ENCODE measurements at places on chromosomes 5 and 9.

GRCh38 chr5:140239939-140240700 lies 62.8 kb downstream of the PFDN1 start:
- peak; percentile 87 for DNase-seq

DNA sequence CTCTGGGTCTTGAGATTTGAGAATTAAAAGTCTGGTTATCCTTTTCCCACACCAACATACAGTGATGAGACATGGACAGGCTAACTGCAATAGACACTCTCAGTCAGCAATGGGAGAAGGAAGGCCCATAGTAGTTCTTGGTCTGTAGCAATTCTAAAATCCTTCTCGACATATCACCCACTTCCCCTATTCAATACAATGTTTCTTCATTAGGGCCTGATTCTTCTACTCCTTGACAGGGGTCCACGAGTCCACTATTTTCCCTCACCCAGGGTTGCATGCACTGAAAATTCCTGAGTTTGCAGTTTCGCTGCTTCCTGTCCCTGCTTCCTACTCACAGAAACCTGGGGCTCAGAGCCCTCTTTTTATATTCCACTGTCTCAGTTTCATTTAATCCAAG lies 402.8 kb downstream of the MAT2B start:
- no peak for DNase-seq

GRCh38 chr9:108750661-108751215 lies 105.0 kb downstream of the ACTL7B start:
- no peak for DNase-seq

GRCh38 chr9:131276891-131277286 lies 579 bp upstream of the FAM78A start:
- DNase-seq: no peak

- DNase-seq: no peak
These were observed 48.5 kb upstream of the SNCAIP start for GRCh38 chr5:122263352-122264030.

DNA sequence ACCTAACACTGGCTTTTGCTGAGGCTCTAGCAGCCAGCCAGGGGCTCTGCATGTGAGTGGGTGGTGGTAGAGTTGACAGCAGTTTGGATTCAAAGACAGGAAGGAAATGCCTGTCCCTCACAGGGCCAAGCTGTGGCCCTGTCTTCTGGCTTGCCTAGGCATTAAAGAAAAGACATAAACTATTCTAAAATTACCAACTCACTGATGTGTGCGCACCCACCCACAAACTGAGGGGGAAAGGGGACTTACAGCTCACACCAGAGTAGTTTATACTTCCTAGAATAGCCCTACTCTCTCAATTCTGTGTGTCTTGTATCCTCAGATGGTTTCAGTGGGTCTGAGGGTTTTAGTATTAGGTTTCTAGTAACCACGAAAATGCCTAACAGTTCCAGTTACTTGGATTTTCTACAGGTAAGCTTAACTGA lies 18.3 kb upstream of the IL13 start:
- no peak for DNase-seq

GRCh38 chr5:158033724-158034123 lies 174.8 kb upstream of the CLINT1 start:
- no peak for DNase-seq

DNA sequence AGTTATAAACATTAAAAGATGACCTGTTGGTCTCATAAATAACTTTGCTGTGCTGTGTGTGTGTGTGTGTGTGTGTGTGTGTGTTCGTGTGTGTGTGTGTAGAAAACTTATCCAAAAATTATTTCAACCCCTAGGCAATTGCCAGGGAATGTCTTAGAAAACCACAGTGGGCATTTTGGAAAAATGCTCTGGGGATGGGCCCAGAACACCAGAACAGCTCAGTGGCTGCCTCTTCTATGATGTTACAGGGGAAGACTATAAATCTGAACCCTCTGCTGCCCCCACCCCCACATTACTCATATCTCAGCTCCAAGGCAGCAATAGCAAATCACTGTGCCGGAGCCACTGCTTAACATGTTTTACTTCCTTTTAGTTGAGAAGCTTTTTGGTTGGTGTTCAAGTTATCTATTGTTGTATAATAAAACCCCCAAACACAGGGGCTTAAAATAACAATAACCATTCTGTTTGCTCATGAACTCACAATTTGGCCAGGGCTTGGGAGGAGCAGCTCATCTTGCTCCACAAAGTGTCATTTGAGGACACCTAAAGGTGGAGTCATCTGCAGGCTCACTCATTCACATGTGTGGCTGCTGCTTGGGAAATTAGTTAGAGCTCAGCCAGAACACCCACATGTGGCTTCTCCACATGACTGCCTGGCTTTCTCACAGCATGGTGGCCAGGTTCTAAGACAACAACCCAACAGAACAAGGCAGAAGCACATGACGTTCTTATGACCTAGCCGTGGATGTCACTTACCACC lies 40.4 kb downstream of the ACTBL2 start:
- DNase-seq: no peak

- no peak for DNase-seq
These were observed 40.1 kb downstream of the ALDH1A1 start for GRCh38 chr9:72912476-72913381.

DNA sequence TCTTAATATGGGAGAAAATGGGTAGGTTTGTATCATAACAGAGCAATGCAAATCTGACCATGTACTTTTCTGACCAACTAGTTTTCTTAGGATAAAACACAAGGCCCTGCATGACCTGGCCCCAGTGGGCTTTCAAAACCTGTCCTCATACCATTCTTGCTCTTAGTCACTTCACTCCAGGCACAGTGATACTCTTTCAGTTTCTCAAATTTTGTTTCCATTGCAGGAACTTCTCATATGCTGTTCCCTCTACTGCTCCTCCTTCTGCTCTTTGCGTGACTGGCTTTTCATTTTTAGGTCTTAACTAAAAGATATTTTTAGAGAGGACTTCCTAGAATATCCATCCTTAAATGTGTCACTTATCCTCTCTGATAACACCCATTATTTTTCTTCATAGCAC lies 112.4 kb downstream of the INIP start:
- DNase-seq: no peak

- no peak for DNase-seq
These were observed 59.7 kb downstream of the ERBIN start for GRCh38 chr5:65986050-65986451.
